ENCODE measurements at places on chromosomes 7 and 10. TPM values are rescaled to one million over a fixed set of nuclear protein-coding genes. Genes with fewer than 3 reads are reported as not detected.

Gene SLC35G1
- polyA plus RNA-seq, result 7.7 TPM

Gene RADIL
- polyA plus RNA-seq, result 2.1 TPM

Gene TLL2
- 0.69 TPM for polyA plus RNA-seq

- no peak for DNase-seq
These were observed 1023.2 kb downstream of the LRMDA start for GRCh38 chr10:76454506-76455140.

GRCh38 chr7:38292442-38292841 is 19.0 kb upstream of the TARP start:
- no peak for DNase-seq

- DNase-seq, result no peak
These were observed 68.0 kb downstream of the TRIL start for GRCh38 chr7:28890137-28890536.

Gene PDAP1
- polyA plus RNA-seq, result 137 TPM

DNA sequence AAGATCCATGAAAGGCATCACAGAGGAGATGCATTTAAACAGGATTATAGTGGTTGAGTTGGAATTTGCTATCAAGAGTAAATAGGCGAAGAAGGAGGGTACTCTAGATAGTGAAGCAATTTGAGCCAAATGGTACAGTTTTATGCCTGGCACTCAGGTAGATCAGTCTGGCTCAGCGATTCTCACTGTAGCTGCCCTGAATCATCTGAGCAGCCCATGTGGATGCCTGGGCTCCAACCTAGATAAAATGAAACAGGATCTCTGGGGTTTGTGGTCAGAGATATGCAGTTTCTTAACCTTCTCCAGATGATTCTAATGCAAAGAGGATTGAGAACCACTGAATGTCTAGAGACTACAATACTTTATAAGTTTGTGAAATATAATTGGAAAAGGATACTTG is 282.0 kb upstream of the FZD1 start:
- no peak for DNase-seq

Gene WDFY4
- 2.8 TPM for polyA plus RNA-seq

Gene SND1
- 152 TPM for polyA plus RNA-seq

DNA sequence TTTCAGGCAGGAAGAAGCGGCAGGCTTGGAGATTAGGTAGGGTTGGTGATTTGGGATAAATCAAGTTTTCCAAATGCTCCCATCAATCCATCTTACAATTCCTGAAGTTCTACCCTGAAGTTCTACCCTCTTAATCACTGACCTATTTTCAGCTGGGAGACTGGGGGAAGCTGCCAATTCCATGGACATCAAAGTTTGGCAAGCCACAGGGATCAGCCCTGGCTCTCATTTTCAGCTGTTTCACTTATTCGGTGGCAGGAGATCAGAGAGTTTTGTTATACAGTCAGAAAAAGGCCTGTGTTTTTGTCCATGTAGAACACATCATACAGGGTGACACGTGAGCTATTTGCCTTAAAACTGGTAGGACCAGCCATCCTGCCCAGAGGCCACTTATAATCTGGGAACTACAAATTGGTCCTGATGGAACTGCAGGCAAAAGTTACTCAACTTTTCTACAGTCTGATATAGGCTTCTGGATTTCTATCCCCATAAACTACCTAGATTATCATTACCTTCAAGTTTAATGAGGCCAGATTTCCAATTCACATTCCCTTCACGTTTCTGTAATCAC is 112.9 kb upstream of the ZNF746 start:
- no peak for DNase-seq

Gene CCDC7
- 6.0 TPM for polyA plus RNA-seq

GRCh38 chr10:80686734-80687475 is 149.2 kb downstream of the SH2D4B start:
- DNase-seq, result no peak

GRCh38 chr7:75639071-75639885 is 99.5 kb downstream of the HIP1 start:
- DNase-seq, result peak; percentile 48

Gene LOXL4
- polyA plus RNA-seq, result 3.3 TPM

GRCh38 chr7:155090684-155091083 is 20.6 kb downstream of the HTR5A start:
- no peak for DNase-seq

Gene CAMK2B
- polyA plus RNA-seq, result 3.7 TPM

DNA sequence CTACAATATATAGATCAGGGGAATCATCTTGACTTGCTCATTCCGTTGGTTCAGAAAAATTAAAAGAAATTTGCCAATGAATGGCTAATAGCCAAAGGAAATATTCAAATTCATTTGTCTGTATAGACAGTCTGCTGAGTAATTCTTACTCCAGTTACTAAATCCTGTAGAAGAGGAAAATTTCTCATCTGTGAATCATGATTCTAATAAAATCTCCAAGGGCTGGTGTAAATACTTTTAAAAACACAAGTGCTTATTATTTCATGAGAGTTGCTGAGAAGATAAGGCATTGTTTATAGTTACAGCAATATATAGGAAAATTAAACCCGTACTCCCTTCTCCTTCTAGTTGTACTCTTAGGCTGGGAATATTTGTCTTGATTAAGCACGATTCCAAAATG is 53.0 kb downstream of the WNT2 start:
- no peak for DNase-seq

- no peak for DNase-seq
These were observed 1.0 kb downstream of the AP1S1 start for GRCh38 chr7:101155303-101155702.

DNA sequence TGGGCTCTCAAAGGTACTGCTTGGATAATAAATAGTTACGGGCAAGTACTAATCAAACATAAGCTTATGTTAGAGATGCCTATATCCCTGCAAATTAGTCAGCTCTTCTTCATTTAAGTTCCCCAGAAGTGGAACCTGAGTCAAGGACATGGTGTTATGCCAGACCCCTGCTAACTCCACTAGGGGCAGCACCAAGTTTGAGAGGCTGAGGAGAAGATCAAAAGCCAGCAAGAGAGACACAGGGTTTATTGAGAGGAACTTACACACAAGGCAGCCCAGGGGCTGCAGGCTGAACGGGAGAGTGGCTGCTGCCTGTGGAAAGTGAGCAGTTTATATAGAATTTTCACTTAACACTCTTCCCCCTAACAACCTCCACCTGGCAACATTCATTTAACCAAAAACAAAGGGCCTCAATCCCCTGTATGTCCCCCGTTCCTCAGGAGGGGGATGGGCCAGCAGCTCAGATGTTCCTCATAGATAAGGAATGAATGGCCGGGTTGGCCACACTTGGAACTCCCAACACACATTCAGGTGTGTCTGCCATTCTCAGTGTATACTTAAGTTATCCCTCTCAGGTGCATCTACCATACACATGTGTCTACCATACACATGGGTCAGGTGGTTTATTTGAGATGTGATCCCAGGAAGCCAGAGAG is 62.6 kb upstream of the GHITM start:
- no peak for DNase-seq

DNA sequence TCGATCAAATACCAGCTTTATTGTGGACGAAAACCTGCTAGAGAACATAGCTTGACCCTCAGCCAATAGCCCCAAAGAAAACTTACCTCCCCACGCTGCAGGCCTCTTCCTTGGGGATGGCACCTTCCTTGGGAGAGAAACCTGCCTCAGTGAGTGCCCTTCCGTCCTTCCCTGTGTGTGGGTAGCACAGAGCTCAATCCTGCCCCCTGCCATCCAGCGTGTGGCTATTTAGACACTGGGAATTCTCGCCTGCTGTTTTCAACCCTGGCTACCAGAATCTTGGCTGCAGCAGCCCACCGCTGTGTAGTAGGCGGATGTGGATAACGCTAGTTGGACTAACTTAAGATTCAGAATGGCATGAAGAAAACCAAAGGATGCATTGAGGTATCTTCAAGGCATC is 238.2 kb downstream of the TEX36 start:
- DNase-seq, result no peak

- DNase-seq, result no peak
These were observed 112.3 kb downstream of the PLXNA4 start for GRCh38 chr7:132463922-132464321.

- DNase-seq, result no peak
These were observed 51.8 kb upstream of the DUSP5 start for GRCh38 chr10:110445871-110446270.

DNA sequence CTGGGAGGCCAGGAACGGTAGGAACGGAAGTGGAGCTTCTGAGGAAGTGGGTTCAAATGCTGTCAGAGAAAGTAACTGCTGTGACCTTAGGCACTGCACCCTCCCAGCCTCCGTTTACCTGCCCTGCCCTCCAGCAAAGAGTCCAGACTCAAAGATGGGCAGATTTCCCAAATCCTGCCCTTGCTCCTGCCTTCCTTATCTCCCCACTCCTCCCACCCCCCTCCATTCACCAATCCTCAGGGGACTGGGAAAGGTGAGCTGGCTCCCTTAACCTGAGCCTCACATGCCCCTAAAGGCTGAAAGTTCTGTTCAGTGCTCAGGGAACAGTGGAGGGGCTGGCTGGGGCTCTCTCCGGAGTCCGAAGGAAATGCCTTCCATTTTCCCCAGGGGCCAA is 161.6 kb downstream of the SH3PXD2A start:
- no peak for DNase-seq

- DNase-seq, result no peak
These were observed 77.5 kb downstream of the SEPTIN7 start for GRCh38 chr7:35878351-35878750.

Gene COL13A1
- polyA plus RNA-seq, result 23.4 TPM

GRCh38 chr7:28137463-28137862 is 43.1 kb downstream of the JAZF1 start:
- no peak for DNase-seq

Gene FFAR4
- polyA plus RNA-seq, result not detected

Gene COL17A1
- 0.49 TPM for polyA plus RNA-seq

GRCh38 chr7:28750981-28751380 is 207.1 kb downstream of the TRIL start:
- no peak for DNase-seq

Gene SNX10
- polyA plus RNA-seq, result 21.1 TPM

GRCh38 chr7:44306606-44307005 is 18.8 kb downstream of the CAMK2B start:
- DNase-seq, result no peak

Gene LYZL2
- polyA plus RNA-seq, result not detected

DNA sequence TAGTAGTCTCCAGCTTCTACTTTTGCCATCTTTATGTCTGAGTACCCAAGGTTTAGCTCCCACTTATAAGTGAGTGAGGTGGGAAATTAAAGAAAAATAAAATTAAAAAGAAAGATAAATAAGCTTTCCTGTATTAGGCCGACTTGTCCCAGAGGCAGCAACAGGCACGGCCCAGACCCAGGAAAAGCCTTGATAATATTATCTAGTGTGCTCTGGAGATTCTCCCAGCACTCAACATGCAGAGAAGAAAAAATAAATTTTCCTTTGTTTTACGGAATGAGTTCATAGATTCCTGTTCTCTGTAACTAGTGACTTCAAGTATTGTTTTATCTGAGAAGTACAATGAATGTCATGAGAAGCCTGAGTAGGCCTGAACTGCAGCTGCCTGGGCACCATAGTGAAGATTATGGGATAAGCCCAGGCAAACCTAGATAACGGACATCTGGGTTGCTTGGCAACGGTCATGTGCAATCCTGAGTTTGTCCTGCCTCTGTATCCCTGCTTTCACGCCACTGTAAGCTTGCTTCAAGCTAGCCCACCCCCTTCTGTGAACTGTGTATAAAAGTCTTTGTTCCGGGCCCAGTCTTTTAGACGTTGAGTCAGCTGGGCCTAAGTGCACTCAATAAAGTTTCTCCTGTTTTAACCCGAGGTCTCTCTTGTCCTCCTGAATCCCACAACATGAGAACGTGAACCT is 6.4 kb downstream of the ATE1 start:
- DNase-seq, result no peak

DNA sequence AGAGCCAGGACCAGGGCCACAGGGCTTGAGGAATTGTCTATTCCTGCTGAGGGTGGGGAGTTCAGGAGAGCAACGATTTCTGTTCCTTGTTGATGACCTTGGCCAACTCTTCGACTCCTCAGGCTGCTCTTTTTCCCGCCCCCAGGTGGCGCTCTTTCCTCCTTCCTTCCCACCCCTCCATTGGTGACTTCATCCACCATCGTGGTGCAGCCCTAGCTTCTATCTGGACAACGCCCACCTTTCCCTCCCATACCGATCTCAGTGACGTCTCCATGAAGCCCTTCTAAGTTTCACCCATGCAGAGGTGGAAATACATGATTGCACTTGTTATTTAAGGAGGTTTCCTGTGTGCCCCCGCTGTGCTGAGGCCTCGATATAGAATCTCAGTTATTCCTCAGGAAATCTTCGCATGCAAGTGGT is 22.1 kb upstream of the CARD11 start:
- no peak for DNase-seq

DNA sequence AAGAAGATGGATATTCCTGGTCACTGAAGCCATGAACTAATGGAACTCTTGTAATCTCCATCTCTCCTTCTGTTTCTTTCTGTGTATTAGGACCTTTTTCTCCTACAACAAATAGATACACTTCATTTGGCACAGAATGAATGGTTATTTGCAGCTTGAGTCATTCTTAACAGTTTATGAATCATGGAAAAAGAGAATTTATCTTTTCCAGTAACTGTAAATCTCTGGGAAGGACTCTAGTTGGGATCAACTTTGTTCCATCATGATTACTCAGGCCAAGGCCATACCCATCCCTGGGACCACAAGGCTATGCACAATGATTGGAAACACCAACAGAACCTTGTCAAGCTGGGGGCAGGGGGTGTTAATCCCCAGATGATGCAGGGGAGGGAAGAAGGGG is 36.1 kb upstream of the MDFIC start:
- DNase-seq, result no peak

DNA sequence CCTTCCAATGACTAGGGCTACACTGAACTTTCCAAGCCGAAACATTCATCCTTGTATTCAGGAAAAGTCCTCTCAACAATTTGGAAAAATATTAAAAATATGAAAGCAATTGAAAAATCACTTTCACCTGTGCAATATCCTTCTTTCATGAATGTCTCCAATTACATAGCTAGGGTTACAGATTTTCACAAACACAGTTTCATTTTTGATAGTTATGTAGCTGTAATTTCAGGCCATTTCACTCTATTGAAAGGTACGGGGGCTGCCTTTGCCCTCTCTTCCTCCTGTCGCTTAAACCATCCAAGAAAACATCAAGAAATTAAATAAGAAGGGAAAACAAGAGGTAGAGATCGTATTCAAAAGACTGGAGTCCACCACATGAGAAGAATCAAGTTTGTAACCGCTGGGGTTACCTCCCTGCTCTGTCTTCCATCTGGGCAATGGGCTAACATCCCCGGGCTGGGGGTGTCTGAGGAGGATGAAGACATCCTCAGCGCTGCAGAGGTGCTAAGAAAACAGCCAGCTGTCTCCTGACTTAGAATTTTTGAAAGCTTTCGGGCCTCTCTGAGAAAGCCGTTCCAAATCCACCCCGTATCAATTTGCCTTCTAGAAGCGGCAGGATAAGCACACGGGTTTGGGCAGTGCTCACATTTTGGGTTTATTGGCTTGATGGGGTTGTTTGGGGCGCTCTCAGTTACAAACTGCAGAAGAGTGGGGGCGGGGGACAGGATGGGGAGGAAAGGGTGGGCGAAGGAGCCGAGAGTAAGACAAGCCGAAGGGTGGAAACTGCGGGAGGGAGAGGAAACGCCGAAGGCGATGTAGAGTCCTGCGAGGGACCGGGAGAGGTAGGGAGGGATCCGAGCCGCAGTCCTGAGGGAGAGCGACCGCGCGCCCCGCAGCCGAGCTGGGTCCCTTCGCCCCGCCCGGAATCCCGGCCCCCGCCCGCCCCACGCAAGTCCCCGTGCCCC is 24.3 kb upstream of the VAX1 start:
- no peak for DNase-seq

GRCh38 chr10:98267894-98268693 is at the start of gene LOXL4:
LOXL4 (minus strand) TSS chr10:98268194; CDS start chr10:98263019, 5,175 bp downstream.
- no peak for DNase-seq

Gene CC2D2B
- 2.4 TPM for polyA plus RNA-seq

Gene EZH2
- polyA plus RNA-seq, result 40.4 TPM

GRCh38 chr7:142420554-142421362 is 162.9 kb upstream of the PRSS58 start:
- no peak for DNase-seq

Gene GRK5
- polyA plus RNA-seq, result 16.7 TPM

All from renal cortex interstitium (tissue), 15 donors.